Activated CD8-positive, alpha-beta T cell treated with anti-CD3 and anti-CD28 coated beads, Interleukin-2, amount 10 ng/mL, durations not matched to agents 7 days and 5 days (primary cell): ENCODE measurements at places on chromosomes 3 and 15. TPM values are rescaled to one million over a fixed set of nuclear protein-coding genes. Genes with fewer than 3 reads are reported as not detected.

DNA sequence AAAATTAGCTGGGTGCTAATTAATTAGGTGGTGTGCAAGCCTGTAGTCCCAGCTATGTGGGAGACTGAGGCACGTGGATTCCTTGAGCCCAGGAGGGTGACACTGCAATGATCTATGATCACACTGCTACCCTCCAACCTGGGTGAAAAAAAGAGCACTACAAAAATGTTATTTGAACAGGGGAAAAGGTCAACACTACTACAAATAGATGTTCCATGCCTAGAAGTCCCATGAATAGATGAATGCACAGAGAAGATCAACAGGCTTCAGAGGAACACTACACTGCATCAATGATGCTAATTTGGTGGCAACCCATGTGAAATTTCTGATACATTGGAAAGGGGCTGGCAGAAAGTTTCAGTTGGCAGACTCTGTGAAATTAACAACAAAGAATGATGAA, 105.4 kb upstream of the FHIT start:
- no peak for DNase-seq

The CHRM5 gene
- total RNA-seq: not detected

The C3orf20 gene
- 0.11 TPM for total RNA-seq

DNA sequence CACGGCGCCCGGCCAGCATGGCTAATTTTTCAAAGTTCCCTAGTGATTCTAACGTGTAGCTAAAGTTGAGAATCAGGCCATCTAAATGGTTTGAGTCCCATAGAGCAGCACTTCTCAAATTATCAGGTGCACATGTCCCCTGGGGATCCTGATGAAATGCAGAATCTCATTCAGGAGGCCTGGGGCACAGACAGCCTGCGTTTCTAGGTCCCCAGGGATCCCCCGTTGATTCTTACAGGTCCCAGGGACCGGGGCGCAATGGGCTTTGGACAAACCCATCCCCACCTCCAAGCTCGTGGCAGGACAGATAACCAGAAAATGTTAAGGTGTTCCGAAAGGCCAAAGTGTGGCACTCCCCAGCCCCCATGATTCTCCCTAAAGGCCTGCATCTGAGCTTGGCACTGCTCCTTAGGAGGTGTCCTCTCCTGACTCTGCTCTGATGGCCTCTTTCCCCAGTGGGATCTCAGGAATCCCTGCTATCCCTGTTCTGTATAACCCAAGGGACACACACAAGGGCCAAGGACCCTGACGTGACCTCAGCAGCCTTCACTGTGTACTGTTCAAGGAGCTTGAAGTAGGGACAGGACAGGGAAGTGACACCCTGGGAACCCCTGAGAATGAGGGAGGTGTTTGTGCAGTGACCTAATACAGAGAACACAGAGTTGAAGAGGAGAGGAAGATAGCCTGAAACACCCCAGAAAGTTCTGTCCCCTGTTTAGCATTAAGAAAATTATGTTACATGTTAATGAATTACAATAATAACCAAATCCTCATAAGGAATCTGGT, 8.0 kb downstream of the LRRK1 start:
- DNase-seq: no peak

- no peak for DNase-seq
These were observed 441.6 kb upstream of the NAALADL2 start for GRCh38 chr3:174417573-174417972.

The GHSR gene
- not detected for total RNA-seq

The RUBCN gene
- total RNA-seq: 48.4 TPM

The MME gene
- total RNA-seq: not detected

The GANC gene
- 22.9 TPM for total RNA-seq

- no peak for DNase-seq
These were observed 115.7 kb downstream of the DPH6 start for GRCh38 chr15:35430301-35430700.

The SCAMP5 gene
- total RNA-seq: 1.1 TPM

- DNase-seq: no peak
These were observed 104.3 kb downstream of the ZNF280D start for GRCh38 chr15:56628893-56629532.

GRCh38 chr3:171936191-171936841, 93.2 kb downstream of the TMEM212 start:
- DNase-seq: no peak

The CFAP44 gene
- total RNA-seq: 4.5 TPM

The SEMA6D gene
- total RNA-seq: not detected

GRCh38 chr15:100665570-100665969, 63.2 kb downstream of the ASB7 start:
- no peak for DNase-seq

The ATRIP gene
- total RNA-seq: 20.3 TPM

GRCh38 chr3:20546636-20547035, 360.6 kb upstream of the SGO1 start:
- no peak for DNase-seq

- DNase-seq: no peak
These were observed 129.4 kb upstream of the SLC24A5 start for GRCh38 chr15:47991357-47991756.

GRCh38 chr3:169610888-169611291, 52.6 kb downstream of the MECOM start:
- DNase-seq: no peak

DNA sequence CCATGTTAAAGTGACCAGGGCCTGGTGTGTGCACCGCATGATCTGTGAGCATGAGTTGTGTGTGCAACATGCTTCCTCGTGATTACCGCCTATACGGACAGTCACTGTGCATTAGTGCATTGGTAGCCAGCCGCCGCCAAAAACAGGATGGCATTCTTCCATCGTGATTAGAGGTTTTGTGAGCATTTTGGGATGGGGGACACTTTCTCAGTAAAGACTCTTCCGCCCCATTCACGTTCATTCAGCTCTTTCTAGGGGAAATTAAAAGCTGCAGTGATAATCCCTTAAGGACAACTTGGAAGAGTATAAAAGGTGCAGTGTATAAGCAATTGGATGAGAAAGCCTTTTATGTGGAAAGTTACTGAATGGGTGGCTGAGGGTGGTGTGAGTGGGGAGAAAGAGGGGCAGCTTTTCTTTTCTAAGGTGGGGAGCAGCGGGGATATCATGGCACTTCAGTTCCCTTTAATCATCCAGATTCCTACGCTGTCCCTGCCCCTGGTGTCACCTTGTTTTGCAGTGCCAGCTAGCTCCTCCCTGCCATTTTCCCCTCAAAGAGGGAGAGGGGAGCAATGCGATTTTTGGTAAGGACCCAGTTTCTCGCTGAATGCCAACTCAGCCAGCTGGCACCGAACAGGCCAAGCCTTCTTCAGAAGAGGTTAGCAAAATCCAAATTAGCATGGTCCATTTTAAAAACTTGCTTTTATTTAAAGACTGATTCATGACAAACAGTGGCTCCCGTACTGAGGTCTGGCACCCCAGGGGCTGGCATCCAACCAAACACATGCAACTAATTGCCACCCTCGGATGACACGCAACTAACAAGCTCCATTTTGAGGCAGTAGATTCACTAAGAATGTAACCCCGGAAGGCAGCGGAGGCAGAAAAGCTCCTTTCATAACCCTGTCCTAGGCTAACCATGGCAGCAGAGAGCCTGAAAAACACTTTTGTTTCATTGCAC, 447.8 kb downstream of the FHIT start:
- DNase-seq: no peak

- DNase-seq: no peak
These were observed 36.1 kb downstream of the FMN1 start for GRCh38 chr15:33158366-33158765.

The FSD2 gene
- not detected for total RNA-seq

GRCh38 chr3:106125321-106125720, 256.5 kb upstream of the CBLB start:
- no peak for DNase-seq

DNA sequence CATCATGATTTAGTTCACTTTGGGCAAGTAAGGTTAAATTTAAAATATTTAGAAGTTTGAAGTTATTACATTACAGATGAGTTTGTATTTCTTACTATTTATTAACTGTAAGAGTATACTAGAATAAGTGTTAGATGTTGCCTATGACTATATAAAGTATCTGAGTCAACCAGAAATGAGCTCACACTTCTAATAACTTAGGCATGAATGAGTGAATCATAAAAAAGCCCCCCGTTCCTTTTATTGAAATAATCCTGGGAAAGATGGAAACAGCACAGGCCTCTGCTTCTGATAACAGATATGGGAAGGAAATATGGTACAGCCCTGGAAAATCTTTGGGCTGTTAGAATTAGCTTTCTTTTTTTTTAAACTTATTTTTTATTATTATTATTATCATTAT, 66.6 kb upstream of the TGFBR2 start:
- no peak for DNase-seq

The ST3GAL6 gene
- total RNA-seq: not detected

The C3orf80 gene
- not detected for total RNA-seq

DNA sequence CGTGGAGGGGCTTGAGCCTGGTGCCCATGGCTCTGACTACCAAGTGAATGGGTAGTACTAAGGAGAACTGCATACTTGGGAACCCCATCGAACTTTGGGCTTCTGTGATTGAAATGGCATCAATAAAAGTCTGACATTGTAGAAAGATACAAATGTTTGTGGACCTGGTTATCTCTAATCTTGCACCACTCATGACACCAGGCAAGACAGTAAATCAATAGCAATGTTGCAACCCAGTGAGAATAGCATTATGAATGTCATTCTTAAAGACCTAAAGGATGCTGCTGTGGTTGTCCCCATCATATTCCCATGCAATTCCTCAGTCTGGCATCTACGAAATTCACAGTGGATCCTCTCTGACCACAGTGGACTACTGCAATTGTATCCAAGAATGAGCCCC, 233.6 kb upstream of the LYSMD4 start:
- DNase-seq: no peak

DNA sequence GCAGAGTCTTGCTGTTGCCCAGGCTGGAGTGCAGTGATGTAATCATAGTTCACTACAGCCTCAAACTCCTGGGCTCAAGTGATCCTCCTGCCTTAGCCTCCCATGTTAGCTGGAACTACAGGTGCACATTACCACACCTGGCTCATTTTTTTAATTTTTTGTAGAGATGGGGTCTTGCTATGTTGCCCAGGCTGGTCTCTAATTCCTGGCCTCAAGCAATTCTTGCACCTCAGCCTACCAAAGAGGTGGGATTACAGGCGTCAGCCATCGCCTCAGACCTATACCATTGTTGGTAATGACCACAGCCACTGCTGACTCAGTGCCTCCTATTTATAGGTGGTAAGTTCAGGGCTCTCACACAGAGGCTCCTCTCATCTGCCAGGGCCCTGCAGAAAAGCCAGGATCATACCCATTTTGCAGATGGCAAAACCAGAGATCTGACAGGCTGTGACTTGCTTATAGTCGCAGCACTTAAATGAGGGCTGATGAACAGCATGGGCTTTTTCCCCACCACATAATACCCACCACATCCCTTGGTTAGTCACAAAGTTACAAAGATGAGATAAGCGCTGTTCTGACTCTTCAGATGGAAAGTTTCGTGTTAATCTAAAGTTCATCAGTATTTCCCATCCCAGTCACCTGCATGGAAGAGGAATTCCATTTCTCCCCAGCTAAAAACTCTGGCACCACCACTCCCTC, 21.8 kb upstream of the SPATA12 start:
- DNase-seq: peak; percentile 31

The USP13 gene
- 9.6 TPM for total RNA-seq

GRCh38 chr3:61723038-61723437, 161.7 kb downstream of the PTPRG start:
- no peak for DNase-seq

The TICRR gene
- total RNA-seq: 36.9 TPM

DNA sequence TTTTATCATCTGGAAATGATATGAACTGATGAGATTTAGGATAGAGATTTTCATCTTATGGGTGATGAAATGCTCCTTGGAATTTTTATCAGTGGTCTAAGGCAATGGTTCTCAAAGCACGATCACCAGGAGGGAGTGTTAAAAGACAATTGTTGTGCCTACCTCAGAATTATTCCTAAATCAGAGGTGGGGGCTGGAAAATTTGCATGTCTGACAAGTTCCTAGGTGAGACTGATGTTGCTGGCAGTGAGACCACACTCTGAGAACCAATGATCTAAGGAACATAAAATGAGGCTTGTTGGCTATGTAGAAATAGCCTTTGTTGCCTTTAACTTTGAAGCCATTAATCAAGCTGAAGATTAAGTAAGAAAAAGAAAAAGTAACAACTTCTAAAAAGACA, 416.6 kb upstream of the AZI2 start:
- no peak for DNase-seq

DNA sequence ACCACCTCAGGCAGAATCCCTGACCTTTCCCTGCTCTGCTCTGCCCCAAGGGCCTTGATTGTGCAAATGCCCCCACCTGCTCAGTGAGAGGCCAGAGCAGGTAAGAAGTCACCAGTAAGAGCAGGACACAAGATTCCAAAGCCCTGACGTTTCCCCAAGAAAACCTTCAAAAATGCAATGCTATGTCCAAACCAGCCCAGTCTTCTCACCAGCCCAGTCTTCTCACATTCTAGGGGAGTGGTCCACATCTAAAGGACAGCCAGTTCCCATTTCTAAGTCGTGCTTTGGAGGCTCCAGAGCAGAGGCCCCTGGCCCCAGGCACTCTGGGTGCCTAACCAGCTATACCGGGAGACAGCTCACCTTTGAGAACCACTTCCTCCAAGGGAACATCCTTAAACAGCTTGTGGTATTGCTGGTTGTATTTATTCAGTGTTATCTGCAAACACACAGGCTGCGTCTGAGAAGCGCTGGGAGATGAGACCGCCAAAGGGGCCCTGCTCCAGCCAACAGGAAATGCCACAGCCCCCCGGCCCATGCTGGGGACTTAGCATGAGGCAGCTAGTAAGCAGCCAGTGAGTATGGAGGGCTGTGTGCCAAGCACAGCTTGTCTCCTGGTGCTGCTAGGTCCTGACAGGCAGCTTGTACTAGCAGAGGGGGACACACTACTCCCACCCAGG, 29.3 kb downstream of the GRAMD2A start:
- peak; percentile 67 for DNase-seq

DNA sequence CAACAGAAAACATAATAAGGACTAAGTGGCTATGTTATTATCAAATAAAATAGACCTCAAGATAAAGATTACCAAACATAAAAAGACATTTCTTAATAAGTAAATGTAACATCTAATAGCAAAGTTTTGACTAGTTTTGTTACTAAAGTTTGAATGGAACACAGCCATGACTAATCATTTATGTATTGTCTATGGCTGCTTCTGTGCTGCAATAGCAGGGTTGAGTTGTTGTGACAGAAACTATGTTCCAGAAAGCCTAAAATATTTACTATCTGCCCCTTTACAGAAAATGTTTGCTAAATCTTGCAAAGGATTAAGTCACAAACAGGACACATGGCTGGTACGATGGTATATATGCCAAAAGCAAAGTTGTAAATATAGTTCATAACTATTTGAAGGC, 37.9 kb upstream of the MYH15 start:
- DNase-seq: no peak

- no peak for DNase-seq
These were observed 247.4 kb downstream of the GABRG3 start for GRCh38 chr15:27218426-27218825.

DNA sequence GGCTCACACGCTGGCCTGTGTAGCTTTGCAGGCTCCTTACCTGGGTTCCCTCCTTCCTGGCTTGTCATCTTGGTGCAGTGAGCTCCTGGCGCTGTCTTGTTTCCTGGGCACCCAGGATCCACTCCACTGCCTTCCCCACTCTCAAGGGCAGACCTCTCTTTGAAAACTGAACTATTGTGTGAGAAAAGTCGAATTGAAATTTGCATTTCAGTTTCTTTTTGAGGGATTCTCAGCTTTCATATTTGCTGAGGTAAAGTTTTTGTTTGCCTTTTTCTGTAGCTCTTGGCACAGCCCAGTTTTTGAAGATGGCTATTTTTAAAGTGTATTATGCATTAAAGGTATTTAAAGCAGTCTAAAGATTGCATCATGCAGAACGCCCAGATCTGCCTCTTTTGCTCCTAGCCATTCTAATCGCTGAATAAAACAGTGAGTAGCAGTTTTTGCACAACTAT, 70.1 kb downstream of the CCK start:
- DNase-seq: no peak

The CHST2 gene
- 2.4 TPM for total RNA-seq

GRCh38 chr3:190092250-190092649, 28.4 kb downstream of the P3H2 start:
- DNase-seq: no peak
